Activated CD4-positive, alpha-beta memory T cell treated with anti-CD3 and anti-CD28 coated beads for 36 hours (primary cell): ENCODE measurements at places on chromosomes 16 and 17. TPM values are rescaled to one million over a fixed set of nuclear protein-coding genes. Genes with fewer than 3 reads are reported as not detected.

The TEKT5 gene
- total RNA-seq: 0.15 TPM

The LIMD2 gene
- 146 TPM for total RNA-seq

The NEUROD2 gene
- total RNA-seq: not detected

The CENPT gene
- total RNA-seq: 40.2 TPM

The SPATA20 gene
- 23.4 TPM for total RNA-seq

The CES5A gene
- not detected for total RNA-seq

The KRT36 gene
- not detected for total RNA-seq

The SULT1A1 gene
- 9.0 TPM for total RNA-seq

The ABHD15 gene
- total RNA-seq: 8.9 TPM

The ADGRG1 gene
- 6.0 TPM for total RNA-seq

The FOXF1 gene
- not detected for total RNA-seq

The KRT28 gene
- total RNA-seq: not detected

The MCRIP1 gene
- total RNA-seq: 68.3 TPM

The BCL6B gene
- 0.53 TPM for total RNA-seq

The ENPP7 gene
- total RNA-seq: 0.10 TPM

The CD300LG gene
- total RNA-seq: not detected

The CHST5 gene
- 0.34 TPM for total RNA-seq

The KRTAP3-2 gene
- not detected for total RNA-seq

The DLX4 gene
- total RNA-seq: 0.87 TPM

The NTN3 gene
- not detected for total RNA-seq

The CCDC78 gene
- total RNA-seq: 3.3 TPM

The KREMEN2 gene
- total RNA-seq: not detected

The KCNG4 gene
- not detected for total RNA-seq

The VTN gene
- not detected for total RNA-seq

The PPP1R1B gene
- total RNA-seq: not detected

The ZG16 gene
- total RNA-seq: not detected

The PRAC2 gene
- total RNA-seq: not detected

The KRT24 gene
- total RNA-seq: not detected

The KRT34 gene
- not detected for total RNA-seq

The DHRS7C gene
- not detected for total RNA-seq

The BRD7 gene
- 87.9 TPM for total RNA-seq

The CPHXL2 gene
- not detected for total RNA-seq

The ATP2A1 gene
- 3.3 TPM for total RNA-seq

The RGS9 gene
- 8.7 TPM for total RNA-seq

The HYDIN gene
- not detected for total RNA-seq

The TP53TG3B gene
- not detected for total RNA-seq

The CDH3 gene
- 5.3 TPM for total RNA-seq

The ZSWIM7 gene
- 11.2 TPM for total RNA-seq

The SOST gene
- total RNA-seq: not detected

The PPL gene
- total RNA-seq: not detected

The HOXB5 gene
- not detected for total RNA-seq

The PDE6G gene
- 1.5 TPM for total RNA-seq

The RUNDC3A gene
- total RNA-seq: not detected

The USP36 gene
- 71.2 TPM for total RNA-seq

The IL17C gene
- total RNA-seq: not detected

The XPO6 gene
- total RNA-seq: 214 TPM
